Skin of body (tissue), 3 donors: ENCODE measurements at places on chromosomes 2 and 18. TPM values are rescaled to one million over a fixed set of nuclear protein-coding genes. Genes with fewer than 3 reads are reported as not detected.

GRCh38 chr18:35588995-35589394 is 7.5 kb downstream of the GALNT1 start:
- DNase-seq: no peak

DNA sequence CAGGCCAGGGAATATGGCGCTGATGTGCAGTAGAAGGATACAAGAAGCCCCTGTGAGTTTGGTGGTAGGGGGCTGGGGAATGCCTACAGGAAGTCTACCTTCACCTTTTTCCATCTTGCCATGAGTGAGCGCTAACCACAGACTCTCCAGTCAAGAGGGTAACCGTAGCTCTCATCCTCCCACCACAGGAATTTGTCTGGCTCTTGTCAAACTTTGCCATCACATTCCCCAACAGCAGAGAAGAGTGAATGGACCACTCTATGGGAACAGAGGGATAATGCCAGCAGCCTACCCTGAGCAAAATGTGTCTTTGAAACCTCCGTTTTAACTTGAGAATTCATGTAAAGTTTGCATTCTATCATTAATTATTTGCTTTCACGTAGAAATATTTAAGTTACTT is 168.3 kb downstream of the NRP2 start:
- DNase-seq: no peak

- DNase-seq: peak; percentile 67
Observed at GRCh38 chr2:228917220-228917619, 353.9 kb downstream of the PID1 start.

- no peak for DNase-seq
Observed at GRCh38 chr2:2506536-2506935, 175.5 kb upstream of the MYT1L start.

Gene MALL
- 7.1 TPM for total RNA-seq

Gene CDK15
- total RNA-seq: 1.6 TPM

Gene LRP2
- total RNA-seq: 0.10 TPM

Gene B3GNT7
- total RNA-seq: 1.4 TPM
